Cerebellum (tissue), 4 donors: ENCODE measurements at places on chromosomes 6 and 20.
A peak's percentile ranks its signal among the peaks of the same experiment; 100 is the strongest.

DNA sequence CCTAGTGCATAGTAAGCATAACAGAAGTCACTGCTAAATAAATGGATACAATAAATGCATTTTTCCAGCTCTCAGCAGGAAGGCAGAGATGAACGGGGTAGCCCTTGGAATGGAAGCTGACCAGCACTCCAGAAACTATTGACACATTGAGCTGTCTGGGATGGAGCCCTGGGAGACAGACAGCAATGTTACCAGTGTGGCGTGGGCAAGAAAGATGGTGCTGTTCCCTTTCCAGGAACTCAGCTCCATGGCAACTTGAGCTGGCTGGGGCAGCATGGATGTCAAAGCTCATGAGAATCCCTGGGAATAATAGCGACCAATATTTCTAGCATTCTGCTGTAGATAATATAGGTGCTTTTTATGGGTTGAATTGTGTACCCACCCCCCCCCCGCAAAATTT lies 104.3 kb upstream of the PTPRT start:
- DNase-seq = no peak

DNA sequence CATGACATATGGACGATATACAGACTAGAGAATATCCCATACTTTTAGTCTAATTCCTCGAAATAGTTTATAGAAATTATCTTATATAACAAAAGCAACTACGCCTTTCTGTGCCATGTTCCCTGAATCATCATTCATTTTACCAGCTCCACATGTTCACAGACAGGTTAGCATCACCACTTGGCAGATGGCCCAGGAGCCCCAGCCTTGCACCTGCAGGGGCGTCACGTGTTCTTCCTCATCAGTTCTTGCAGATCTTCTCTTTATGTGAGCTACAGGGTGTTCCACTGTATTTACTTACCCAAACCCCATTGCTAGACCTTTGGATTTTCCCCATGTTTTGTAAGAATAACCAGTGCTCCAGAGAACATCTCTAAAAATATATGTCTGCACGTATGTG lies 12.6 kb upstream of the BNIP5 start:
- no peak for DNase-seq

DNA sequence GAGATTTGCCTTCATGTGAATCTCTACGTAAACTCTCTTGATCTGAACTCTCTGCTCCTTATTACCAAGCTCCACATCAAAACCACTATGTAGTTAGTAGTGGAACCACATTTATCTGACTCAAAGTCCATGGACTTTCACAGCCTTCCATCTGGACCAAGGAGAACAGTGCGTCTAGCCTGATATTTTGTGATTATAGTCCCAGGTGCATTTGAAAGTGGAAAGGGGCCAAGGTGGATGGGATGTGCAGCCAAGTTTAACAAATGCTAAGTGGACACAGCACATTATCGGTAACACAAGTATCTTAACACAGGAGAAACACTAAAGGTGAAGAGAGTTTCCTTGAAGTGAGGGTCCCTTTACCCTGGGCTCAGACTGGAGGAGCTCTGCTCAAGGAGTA lies 281.2 kb upstream of the SGK1 start:
- DNase-seq = no peak

GRCh38 chr6:57435475-57436160 lies 118.2 kb downstream of the PRIM2 start:
- DNase-seq = no peak

- no peak for DNase-seq
These were observed 376.4 kb downstream of the HACE1 start for GRCh38 chr6:104483225-104483834.

GRCh38 chr20:58048096-58048702 lies 180.3 kb downstream of the ANKRD60 start:
- peak; percentile 24 for DNase-seq

DNA sequence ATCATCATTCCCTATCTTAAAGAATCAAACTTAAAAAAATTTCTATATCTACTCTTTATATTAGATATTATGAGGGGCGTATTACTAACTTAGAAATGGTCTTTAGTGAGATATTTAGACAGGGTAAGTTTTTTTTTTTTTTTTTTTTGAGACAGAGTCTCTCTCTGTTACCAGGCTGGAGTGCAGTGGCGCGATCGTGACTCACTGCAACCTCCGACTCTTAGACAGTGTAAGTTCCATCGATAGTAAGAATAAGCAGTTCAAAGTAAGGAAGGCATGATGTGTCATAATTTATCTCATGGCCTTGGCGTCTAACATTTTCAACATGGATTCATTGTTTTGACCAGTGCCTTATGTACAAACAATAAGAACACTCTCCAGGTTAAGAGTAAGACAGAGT lies 72.4 kb downstream of the MLIP start:
- DNase-seq = no peak

DNA sequence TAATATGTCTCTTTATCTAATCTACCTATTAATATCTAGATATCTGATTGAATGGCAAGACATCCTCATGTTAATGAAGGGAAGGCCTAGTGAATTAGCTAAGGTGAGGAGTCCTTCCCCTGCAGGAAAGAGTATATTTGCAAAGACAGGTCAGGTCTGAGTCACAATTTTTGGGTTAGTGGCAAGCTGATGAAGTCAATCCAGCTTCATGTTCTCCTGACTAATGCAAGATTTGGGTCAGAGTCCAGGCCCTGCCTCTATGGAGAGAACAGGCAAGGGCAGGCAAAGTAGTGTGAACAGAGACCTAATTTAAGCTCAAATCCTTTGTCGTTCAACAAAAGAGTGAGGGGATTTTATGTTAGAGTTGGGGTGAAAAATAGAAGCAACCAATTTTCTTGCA lies 496.7 kb downstream of the BMP2 start:
- no peak for DNase-seq

DNA sequence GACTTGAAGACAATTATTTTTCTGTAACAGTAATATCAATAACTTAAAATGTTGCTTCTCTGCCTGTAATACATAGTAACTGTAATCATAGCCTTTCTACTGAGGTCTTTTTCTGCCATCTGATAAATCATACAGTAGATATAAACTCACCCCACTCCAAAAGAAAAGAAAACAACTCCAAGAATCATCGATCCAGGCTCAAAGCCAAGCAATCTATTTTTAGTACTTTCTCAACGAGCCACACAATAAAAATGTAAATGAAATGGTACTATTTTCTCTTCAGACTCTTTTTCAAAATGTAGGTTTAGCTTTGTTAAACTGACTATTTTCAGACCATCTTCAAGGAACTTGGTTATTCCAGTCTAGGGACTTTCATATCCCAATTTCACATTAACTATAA lies 493.3 kb downstream of the ADGRB3 start:
- DNase-seq = no peak

DNA sequence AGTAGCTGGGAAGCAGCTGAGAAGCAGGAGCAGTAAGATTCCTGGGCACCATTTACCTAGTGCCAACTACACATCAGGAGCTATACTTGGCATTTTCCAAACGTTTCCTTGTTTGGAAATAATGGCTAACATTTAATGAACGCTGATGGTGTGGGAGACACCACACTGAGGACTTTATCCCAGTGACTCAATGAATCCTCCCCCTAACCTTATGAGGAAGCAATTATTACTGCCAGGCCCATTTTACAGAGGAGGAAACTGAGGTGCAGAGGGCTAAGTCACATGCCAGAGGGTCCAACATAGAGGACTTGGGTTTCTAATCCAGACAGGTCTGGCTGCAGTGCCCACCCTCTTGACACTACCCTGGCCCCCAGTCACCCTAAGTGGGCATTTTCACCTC lies 6.1 kb downstream of the PTGIS start:
- no peak for DNase-seq

DNA sequence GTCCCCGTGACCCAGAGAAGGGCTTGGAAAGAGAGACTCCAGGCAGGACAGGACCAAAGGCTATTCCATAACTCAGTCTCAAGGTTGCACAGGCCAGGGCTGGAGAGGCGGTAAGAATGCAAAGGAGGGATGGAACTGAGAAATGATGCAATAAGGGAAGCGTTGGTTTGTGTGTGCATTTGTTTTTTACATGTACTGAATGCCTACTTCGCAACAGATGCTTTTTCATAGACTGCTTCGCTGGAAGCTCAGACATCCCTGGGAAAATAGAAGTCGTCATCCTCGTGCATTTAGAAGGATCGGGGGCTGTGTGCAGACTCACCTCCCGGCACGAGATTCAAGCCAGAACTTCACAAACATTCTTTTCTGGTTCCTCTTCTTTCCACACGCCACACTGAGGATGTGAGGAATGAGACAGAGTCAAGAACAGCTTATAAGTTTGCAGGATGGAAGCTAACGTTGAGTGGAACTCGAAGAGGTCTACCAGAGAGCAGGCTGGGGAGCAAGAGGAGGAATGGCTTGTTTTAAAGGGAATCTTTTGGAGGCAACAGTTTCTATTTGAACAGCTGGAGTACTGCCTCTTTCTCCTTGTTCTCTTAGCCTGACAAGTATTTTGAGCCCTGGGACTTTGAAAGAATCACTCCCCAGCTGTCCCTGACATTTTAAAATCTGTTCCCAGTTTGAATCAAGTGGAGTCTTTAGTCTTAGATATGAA lies 19.3 kb upstream of the LY86 start:
- no peak for DNase-seq

DNA sequence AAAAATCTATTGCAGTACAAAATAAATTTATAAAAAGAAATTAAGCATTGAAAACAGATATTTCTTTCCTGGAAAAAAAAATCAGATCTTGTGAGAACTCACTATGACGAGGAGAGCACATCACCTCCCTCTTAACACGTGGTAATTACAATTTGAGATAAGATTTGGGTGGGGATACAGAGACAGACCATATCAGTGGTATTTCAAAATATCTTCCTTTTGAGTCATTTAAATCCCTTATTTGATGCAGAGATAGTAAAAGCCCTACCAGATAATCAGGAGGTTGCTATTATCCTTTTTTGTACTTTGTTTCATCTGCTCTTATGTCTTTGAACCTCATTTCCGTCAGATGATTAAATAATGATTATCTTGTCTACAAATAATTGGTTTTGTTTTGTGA lies 800.4 kb downstream of the KIF16B start:
- no peak for DNase-seq

DNA sequence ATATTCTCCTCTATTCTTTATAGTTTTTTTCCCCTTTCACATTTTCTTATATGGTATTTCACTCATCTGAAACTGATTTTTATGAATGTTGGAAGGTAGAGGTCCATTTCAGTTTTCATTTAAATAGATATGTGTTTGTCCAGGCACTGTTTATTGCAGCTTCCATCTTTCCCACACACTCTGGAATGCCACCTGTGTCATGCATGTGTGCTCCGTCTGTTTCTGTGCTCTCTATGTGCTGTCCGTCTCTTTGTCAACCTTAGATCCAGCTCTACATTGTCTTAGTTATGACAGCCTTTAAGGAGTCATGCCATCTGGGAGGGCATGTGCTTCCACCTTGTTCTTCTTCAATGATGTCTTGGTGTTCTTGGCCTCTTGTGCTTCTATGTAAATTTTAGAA lies 36.4 kb upstream of the RREB1 start:
- no peak for DNase-seq

DNA sequence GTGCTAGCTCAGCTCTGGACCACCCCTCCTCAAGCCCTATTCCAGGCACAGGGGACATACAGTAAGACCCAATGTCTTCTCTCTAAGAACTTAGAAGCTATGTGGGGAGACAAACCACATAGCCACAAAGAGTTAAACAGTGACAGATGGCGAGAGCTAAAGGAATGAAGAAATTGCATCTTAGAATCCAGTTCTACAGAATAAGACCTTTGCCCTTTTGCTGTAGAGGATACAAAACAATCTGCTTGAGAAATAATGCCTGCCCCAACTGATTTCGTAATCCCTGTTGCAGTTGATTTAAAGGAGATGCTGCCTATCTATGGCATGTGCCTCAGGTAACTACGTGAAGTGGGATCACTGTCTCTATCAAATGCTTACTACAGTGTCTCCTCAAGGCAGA lies 31.2 kb downstream of the TNFRSF21 start:
- DNase-seq = no peak

DNA sequence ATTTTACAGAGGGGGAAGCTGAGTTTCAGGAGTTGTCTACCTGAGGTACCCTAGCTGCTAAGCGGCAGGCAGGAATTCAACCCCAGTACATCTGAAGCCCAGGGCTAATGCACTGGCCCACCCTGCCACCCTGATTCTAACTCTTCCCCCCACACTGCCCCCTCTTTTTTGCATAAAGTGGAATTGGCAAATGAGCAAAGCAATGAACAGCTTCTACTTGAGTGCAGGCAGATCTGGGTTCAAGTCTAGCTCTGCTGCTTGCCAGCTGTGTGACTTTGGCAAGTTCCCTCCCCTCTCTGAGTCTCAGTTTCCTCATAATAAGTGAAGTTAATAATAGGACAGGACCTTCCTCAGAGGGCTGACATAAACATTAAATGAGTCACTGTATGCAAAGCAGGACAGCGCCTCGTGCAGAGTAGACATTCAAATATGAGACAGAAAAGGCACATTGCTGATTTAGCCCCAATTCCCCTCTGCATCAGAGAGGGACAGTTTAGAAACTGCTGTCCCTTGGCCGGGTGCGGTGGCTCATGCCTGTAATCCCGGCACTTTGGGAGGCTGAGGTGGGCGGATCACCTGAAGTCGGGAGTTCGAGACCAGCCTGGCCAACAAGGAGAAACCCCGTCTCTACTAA lies 4.7 kb downstream of the ADA start:
- DNase-seq = no peak

DNA sequence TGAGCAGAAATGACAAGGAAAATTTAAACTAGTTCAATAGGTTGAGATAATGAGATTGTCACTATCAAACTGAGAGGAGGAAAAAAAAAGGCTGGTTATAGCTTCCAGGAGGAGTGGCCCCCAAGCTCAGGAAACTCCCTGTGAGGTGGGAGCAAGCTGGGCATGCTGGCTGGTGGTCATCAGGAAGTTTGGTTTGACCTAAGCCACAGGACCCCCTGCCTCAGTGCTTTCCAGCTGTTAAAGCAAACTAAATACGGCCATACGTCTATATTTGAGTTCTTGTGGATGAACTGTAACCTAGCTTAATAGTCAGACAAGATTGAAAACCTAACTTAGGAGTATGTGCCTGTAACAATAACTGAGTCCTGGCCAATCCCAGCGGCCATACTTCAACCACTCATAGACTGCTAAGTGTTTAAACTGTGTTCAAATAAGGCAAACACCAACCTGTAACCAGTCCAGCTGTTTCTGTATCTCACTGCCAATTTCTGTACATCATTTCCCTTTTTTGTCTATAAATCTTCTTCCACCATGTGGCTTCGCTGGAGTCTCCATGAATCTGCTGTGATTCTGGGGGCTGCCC lies 24.6 kb upstream of the ZBTB24 start:
- DNase-seq = no peak
